ENCODE measurements at places on chromosomes 6 and 20.

- no peak for DNase-seq
Observed at GRCh38 chr6:13334953-13335352, 6.6 kb upstream of the TBC1D7 start.

GRCh38 chr20:45470262-45470931 lies 844 bp downstream of the WFDC2 start:
- DNase-seq: peak; percentile 20

- no peak for DNase-seq
Observed at GRCh38 chr20:3680701-3681351, 984 bp downstream of the ADAM33 start.

- no peak for DNase-seq
Observed at GRCh38 chr20:57008217-57008616, 258.2 kb downstream of the BMP7 start.

DNA sequence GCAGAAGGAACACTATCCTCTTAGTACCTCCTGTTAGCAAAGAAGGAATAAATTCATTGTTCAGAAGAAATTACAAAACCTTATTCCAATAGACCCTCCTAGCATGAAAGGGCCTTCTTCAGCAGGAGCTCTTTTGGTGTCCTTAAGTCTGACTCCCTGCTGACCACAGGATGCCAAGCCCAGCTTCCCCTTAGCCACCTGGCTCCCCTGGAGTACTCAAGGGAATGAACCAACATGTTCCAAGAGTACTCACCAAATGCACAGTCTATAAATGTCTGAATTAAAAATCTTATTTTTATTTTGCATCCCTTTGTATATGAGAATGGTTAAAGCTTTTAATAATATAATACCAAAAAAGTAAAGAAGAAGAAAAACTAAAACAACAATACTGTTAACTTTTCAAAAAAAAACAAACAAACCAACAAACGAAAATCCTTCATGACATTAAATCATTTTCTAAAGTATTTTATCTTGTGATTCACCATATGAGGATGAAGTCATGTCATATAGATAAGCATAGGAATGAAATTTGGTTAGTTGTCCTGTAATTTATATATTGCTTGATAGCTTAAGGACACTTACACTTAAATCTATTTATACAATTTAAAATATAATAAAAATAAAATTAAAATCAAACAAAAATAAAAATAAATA lies 1355.1 kb downstream of the HACE1 start:
- DNase-seq: no peak

GRCh38 chr20:59135093-59135492 lies 28.5 kb upstream of the ZNF831 start:
- no peak for DNase-seq

DNA sequence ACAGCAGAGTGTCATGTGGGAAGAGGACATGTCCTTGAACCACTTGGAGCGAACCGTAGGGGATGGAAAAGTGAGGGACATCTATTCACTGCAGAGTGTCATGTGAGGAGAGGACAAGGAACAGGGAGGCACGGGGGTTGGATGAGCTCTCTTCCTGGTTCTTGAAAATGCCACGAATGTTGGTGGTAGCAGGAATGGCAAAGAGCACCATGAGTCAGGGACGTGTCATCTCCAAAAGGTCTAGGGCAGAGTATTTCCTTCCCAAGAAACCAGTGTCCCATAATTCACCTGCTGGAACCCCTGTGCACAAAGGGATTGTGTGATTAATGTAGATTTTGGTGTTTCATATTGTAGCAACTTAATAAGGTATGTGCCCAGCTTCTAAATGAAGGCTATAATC lies 136.8 kb downstream of the BFSP1 start:
- no peak for DNase-seq

DNA sequence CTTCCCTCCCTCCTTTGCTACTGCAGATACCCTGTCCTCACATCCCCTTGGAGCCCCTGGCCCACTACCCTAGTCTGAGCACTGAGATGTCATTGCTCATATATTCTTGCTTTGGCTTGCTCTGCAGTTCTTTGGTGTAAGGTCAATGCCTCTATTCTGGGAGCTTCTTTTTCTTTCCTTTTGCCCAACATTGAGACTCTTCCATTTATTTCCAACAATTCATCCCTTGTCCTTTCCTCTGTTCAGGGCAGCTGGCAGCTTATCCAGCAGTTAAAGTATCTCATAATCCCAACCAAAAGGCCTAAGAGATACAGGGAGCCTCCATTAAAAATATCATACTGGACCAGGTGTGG lies 23.6 kb downstream of the L3MBTL1 start:
- no peak for DNase-seq

DNA sequence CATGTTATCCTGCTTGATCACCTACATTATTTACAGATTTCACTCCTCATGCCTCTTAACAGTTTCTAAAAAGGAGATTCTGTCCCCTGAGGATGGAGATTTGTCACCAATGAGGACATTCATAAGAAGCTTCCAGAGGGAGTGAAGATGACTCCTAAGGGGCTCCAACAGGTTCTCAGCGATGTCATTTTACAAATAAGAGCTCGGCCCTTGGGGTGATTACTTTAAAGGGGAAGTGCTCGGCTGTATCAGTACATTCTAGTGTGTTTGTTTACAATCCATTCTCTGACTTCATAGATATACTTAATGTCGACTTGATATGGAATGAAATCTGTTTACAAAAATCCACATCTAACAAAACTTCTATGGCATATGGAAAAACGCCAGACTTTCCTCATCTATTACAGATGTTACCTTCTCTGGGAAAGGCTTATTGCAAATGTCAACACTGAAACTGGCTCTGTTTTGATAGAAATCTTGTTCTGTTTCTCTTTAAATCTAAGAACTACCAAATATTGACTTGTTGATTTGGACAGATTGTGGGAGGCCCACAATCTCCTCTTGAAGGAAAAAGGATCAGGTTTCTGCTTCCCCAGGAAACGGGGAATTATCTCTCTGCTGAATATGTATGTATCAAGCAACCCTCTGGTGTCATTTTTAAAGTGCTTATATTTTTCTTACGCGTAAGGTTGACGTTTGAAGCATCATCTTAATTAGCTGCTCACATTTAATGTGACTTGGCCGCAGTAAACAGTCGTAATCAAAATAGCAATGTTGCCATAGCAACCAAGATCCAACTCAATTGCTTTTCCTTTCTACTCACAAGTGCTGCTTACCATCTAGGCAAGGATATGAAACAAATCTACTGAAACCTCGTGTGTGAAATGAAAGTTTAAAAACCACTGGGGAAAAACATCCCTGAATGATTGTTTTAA lies 95.7 kb downstream of the SHLD1 start:
- DNase-seq: no peak

GRCh38 chr6:46899659-46900058 lies 22.1 kb downstream of the ADGRF5 start:
- no peak for DNase-seq

- no peak for DNase-seq
Observed at GRCh38 chr6:72787391-72788031, 165.6 kb downstream of the KCNQ5 start.

DNA sequence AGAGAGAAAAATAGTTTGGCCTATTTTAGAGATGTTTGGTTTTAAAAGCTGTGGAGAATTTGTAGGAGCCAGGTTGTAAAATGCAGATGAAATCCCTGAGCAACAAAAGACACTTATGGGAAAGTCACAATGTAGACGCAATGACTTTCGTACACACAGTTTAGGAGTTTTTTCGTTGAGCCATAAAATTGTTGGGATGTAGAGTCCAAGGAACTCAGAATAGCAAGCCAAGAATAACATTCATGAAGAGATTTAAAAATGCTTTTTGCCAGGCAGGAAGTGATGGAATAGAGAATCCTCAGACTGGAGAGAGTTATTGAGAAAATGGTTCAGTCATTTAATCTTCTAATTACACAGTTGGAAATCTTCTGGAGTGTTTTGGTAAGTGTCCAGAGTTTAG lies 11.5 kb upstream of the PROKR2 start:
- no peak for DNase-seq

GRCh38 chr20:24587384-24588046 lies 118.1 kb downstream of the SYNDIG1 start:
- DNase-seq: no peak

DNA sequence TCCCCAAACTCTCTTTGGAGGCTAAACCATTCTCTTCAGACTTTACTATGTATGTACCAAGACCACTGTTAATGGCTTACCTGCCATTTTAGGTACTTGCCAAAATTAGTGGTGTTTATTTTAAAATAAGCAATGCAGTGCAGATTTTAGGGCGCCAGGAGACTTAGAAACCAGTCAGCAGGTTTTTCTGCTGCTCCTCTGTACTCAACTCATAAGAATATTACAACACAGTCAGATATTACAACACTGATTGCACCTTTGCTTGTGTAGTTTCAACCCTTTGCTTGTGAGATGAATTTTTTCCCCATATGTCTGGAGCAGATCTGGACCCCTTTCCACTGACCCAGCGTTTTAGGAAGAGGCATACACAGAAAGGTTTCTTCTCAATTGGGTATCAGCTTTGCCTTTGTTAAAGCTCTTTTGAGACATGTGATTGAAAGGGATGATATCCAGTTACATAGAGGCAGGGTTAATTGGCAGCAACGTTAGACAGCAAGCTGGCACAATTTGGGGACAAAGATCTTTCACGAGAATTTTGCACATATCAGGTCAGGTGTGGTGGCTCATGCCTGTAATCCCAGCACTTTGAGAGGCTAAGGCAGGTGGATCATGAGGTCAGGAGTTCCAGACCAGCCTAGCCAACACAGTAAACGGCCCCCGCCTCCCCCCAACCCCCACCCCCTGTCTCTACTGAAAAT lies 6.2 kb downstream of the TTPAL start:
- no peak for DNase-seq

GRCh38 chr6:31792761-31793171 lies 2.8 kb downstream of the VARS1 start:
- DNase-seq: peak; percentile 88

GRCh38 chr20:31569163-31570020 lies 35.7 kb upstream of the ID1 start:
- peak; percentile 51 for DNase-seq

DNA sequence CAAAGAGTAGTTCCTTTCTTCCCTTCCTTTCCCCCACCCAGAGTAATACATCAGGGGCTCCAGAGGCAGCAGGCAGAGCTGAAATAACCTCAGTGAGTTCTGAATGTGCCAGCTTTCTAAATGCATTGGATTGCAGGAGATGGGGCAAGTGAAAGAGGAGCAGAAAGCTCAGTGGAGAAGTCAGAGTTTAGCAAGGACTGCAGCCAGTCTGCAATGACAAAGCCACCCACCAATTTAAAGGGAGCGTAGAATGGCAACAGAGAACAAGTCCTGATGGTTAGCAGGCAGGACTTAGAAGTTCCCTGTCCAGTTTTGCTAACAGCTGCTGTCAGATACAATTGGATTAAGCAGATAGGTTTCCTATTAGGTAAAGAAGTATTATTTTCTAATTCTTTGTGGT lies 203.4 kb upstream of the RIN2 start:
- no peak for DNase-seq

DNA sequence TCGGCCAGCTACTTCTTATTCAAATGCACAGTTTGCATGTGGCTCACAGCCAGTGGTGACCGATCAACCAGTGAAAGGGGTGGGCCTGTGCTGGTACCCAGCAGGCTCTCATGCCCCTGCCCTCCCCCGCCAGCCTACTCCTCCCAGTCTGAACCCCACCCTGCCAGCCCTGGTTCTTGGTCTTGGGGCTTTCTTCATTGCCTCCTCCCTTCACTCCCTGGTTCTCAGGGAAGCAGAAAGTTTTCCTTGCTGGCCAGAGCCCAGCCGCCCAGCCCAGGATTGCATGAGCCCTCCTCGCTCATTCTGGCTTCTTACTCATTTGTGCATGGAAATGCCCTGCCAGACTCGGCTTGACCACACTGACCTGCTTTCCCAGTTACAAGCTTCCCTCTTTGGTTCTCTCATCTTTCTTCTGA lies 40.8 kb downstream of the KCNK17 start:
- DNase-seq: no peak

- DNase-seq: no peak
Observed at GRCh38 chr6:29491574-29491973, 3.8 kb upstream of the MAS1L start.

DNA sequence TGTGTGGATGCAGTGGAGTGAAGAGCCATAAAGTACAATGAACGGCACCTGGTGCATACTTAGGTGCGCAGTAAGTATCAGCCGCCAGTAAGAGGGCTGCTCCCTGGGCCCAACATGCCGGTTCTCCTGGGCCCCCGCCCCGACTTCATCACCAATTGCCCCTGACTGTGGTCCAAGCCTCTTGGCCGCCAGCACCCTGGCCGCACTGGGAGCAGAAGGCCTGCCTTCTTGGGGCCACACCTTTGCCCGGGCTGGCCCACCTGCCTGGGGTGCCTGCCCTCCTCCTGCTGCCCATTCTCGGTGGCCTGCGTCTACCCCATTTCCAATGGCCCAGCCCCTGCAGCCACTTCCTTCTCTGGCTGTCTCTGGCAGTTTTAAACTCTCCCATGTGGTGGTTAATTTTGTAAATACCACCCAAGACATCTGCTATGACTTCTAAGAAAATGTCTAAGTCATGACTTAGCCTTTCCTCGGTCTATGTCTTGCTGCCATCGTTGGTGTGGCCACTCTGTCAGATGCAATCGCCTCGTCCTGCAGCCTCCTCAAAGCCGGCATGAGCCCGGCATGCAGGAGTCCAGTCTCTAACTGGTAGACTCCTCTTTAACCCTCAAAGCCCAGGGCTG lies 36.8 kb downstream of the PMEPA1 start:
- DNase-seq: no peak

DNA sequence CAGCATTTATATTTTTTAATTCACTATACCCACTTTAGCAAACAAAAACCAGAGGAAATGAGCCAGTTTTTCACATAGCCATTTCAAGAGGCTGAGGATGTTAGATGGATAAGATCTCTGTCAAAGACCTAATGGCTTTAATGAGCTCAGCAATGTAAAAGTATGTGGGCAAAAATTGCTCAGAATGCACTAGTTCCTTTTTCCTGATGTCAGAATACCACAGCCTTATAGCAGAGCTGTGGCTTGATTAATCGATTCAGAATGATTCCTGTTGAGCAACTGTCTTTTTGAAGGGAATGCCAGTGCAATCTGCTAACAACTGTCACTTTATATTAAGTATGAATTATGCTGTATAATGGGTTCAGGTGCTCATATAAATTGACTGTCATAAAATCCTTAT lies 100.6 kb upstream of the HIVEP1 start:
- no peak for DNase-seq

DNA sequence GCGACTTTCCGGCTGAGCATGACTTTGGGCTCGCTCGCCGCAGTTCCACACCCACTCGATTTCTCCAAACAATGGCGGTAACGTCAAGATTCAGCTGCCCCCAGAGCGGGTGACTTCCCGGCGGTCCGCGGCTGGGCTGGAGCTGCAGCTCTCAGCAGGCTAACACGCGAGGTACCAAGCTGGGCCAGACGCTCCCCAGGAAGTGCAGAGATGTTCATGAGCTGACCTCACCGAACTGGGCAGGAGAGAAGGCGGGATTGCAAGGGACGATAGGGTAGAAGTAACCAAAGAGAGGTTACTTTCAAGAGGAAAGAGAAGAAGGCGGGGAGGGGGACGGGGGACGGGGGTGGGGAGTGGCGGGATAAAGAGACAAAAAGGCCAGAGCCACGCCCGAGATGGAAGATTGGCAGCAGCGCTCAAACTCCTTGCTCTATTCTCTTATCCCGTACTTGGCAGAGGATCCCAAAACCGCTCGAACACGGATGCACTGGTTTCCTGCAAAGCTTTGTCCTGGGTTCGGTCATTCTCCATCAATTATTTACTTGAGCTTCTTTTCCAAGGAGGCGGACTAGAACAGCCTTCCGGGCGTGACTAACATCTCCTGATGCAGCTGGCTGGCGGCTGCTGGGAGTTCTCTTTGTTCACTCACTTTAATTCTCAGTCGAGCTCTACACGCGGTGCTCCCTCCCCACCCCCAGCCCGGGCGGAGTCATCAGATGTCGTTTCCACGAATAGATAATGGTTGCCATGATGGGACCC lies at the start of gene MTCL3:
Gene MTCL3, minus strand, starts transcription at position 626 of the 759 bp plus-strand sequence.
- DNase-seq: no peak

GRCh38 chr6:225121-225721 lies 67.1 kb upstream of the DUSP22 start:
- no peak for DNase-seq
